ENCODE measurements at places on chromosomes 13 and 19.
A peak's percentile ranks its signal among the peaks of the same experiment; 100 is the strongest.

- no peak for DNase-seq
Observed at GRCh38 chr13:52933099-52933498, 84.7 kb upstream of the PCDH8 start.

- DNase-seq, result no peak
Observed at GRCh38 chr19:10936661-10937084, 8.1 kb downstream of the TIMM29 start.

DNA sequence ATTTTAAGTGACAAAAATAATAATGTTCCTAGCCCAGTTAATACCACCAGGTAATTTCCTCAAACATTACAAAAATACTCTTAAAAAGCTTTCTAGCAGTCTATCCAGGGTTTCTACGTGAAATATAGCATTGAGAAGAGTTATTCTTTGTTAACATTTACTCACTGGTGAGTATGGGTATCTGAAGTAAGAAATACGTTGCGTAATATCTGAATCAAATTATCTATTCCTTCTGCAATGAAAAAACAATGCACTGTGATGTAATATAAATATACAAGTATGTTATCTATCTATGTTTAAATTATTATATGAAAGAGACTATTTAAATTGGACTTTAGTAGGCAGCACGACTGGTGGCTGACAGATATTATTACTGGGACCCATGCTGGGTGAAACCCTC is 5.7 kb upstream of the IGFL2 start:
- no peak for DNase-seq

GRCh38 chr19:4523306-4524110 is 5.2 kb upstream of the PLIN4 start:
- DNase-seq, result peak; percentile 28

DNA sequence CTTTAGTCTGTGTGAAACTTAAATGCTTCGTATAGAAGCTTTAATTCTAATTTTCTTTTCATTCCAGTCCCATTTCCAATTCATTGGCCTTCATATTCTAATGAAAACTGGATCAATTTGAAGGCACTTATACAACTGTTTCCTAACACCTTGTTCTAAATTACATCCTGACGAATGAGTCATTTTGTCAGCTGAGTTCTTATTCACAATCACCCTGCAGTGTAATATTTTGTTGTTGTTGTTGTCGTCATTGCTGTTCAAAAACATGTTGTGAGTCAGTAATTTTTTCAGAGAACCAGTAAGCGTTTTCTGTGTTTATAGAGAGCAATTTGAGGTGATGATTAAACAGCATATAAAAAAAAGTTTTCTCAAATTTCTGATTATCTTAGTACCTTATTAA is 290.0 kb downstream of the PCDH9 start:
- no peak for DNase-seq

GRCh38 chr19:30167206-30167868 is 204.8 kb upstream of the ZNF536 start:
- DNase-seq, result no peak

DNA sequence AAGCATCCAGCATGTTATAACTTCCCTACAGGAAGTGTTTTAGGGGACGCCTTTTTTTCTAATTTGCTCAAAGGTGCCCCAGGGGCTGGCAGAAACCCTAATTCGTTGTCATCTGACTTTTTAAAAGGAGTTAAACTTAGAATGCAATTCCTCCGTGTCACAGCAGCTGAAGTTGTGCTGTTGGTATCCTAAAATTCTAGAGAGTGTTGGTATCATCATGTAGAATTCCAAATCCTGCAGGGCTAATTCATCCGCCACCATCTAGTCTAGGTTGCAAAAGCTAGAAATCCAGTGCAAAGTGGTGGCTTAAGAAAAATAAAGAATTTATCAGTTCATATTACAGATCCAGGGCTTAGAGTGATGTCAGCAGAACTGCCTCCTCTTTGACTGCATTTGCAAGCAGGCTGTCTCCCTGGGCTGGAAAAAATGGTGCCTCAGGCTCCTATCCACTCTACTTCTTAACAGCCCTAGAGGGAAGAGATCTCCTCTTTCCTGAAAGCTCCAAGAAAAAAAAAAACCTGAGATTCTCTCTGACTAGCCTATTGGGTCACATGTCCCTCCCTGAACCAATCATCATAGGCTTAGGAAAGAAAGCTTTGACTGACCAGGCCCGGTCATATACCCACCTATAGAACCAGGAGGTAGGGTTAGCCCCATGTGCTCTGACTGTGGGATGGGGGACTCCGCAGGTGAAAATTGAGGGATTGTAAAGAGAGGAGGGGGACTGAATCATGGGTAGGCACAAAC is 73.0 kb downstream of the MAP4K1 start:
- DNase-seq, result no peak

DNA sequence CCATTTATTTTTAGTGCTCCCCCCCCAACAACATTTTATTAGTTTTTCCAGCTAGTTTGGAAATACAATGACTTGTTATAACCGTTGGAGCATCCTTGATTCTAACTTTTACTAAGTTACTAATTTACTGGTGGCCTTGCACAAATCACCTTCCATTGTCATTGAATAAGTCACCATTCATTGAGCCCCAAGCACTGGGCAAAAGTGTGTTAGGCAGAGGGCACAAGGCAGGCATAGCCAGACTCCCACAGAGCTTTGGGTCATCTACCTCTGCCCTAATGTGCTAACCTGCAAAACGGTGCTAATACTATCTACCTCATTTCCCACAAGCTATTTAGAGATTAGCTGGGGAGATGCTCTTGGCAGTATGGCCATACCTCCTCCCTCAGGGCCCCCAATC is 86.8 kb upstream of the RNF113B start:
- no peak for DNase-seq

DNA sequence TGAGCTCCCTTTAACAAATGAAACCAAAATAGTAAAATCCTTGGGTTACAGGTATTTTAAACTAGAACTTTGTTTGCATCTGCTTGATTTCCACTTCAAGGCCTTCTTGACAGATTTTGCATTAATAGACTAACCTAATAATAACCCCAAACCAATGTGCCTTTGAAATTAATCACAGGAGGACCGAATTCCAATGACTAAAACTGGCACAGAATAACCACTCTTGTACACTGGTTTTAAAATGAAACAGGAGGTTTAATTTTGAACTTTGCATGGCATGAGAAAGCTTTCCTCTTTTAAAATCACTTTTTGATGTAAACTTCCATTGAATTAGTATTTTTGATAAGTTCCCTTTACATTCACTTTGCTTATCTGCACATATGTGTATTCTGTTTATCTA is 269.6 kb downstream of the SLITRK5 start:
- DNase-seq, result no peak

DNA sequence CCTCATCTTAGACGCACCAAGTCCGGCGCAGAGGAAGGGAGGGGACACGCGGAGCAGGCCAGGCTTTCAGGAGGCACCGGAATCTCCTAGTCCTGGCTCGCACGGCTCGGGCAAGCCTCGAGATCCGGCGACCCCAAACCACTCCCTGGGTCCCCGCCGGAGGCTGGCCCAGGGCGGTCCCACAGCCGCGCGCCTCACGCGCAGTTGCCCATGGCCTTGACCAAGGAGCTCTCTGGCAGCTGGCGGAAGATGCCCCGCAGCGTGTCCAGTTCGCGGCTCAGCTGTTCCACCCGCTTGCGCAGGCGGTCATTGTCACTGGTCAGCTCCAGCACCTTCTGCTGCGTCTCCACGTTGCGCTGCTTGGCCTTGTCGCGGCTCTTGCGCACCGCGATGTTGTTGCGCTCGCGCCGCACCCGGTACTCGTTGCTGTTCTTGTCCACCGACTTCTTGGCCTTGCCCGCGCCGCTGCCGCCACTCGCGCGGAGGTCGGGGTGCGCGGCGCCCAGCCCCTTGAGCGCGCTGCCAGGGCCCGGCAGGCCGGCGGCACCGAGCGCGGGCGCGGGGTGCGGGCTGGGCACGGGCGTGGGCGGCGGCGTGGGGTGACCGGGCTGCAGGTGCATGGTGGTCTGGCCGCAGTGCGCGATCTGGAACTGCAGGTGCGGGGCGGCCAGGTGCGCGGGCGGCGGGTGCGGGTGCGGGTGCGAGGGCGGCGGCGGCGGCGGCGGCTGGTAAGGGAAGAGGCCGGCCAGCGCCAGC is 1.0 kb downstream of the CEBPA start:
- DNase-seq, result no peak

DNA sequence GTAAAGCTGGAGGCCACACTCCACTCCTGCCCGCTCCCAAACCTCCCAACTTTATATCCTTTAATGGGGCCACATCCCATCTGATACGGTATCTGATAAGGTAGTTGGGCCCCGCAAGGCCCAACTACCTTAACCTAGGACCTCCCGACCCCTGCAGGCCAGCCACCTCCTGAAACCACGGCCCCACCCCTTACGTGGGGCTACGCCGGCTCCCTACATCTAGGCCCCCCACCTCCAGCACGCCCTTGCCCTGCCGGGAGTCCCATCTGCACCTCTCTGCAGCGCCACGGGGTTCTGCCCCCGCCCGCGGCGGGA is 2.2 kb downstream of the IGFLR1 start:
- no peak for DNase-seq

- DNase-seq, result no peak
Observed at GRCh38 chr19:45901432-45901911, 941 bp downstream of the MYPOP start.

DNA sequence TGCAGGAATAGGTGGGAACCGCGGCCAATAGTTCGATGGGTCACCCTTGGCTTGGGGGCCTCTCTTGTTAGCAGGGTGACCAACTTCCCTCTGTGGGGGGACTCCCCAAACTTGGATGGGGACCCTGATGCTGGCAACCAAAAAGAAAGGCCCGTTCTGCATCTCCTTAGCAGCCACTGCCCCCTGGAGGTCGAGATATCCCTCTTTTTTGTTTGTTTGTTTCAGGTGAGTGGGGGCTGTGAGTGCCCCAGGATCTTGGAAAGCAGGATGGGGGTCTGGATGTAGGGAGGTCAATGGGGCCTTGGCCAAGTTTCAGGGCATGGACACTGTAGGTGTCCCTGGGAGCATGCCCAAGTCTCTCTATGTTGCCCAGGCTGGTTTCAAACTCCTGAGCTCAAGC is 7.7 kb upstream of the CRTC1 start:
- no peak for DNase-seq

- no peak for DNase-seq
Observed at GRCh38 chr19:489418-490196, 6.7 kb upstream of the MADCAM1 start.

DNA sequence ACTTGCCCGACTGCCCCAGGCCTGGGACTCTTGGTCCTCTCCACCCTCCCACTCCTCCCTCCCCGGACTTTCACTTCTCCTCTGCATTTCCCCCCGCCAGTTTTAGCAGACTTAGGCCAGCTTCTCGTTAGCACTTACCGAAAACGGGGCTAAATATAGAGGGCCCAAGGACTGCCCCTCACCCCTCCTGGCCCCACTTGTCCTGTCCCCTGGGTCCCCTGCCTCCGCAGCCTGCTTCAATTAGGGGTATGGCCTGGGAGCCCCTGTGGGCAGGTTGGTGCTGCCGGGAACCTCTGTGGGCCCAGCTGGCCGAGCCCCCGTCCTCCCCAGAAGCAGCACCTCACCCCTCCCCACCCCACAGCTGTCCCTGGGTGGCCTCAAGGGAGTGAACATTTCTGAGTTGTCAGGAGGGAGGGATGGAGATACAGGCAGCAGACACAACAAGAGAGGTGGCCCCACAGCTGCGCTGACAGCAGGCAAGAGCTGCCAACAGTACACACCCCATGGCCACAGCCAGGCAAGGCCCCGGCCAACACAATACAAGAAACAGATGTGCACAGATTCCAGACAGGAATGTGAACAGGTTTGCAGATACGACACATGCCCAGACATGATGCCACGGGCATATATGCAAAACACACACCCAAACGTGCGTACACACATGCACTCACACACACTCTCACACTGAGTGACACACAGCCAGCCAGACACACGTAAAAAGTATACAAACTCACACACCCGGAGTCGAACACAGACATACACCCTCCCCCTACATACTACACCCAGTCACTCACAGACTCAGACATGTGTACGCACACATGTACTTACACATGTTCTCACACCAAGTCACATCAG is 2.6 kb downstream of the POU2F2 start:
- DNase-seq, result no peak

- DNase-seq, result no peak
Observed at GRCh38 chr13:38173403-38173802, 176.2 kb upstream of the UFM1 start.

DNA sequence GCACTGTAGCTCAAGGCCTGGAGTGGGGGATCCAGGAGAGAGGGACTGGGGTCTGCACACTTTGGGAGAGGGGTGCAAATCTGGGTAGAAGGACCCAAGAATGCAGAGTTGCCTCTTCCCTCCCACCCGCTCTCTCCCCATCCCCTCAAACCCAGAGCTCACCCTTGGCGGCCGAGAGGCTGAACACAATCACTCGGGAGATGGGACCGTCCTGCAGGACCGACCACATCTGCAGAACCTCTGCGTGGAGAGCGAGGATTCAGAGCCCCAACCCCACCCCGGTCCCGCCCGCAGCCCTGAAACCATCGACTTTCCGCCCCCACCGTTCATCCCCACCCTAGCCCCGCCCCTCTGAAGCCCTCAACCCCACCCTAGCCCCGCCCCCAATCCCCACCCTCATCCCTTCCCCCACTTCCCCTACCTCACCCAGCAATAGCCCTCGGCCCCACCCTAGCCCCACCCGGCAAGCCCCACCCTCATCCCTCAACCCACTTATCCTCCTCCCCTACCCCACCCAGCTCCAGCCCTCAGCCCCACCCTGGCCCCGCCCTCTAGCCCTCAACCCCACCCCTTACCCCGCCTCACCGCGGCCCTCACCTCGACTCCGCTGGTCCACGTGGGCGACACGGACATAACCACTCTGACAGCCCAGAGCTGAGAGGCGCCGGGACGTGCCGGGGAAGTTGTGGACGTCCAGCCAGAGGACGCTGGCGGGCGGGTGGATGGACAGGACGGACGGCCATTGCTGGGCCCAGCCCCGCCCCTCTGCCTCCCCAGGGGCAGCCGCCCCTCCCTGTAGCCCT is 4.1 kb downstream of the KPTN start:
- DNase-seq, result no peak

DNA sequence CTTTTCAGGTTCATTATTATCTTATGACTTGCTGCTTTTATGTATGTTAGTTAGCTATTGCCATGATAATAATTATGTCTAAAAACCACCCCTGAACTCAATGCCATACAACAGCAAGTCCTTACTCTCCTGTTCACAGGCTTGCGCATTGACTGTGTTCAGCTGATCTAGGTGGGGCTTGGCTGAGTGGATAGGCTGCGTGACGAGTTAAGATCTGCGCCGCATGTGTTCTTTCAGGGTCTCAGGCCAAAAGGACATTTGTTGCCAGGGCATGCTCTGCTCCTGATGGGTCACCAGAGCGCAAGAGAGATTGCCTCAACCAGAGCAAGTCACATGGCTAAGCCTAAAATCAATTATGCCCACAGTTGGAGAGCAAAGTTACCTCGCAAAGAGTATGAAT is 859 bp downstream of the ZNF568 start:
- no peak for DNase-seq

- no peak for DNase-seq
Observed at GRCh38 chr19:51111606-51112005, 3.4 kb upstream of the CTU1 start.
